Occipital lobe (tissue), 3 donors: ENCODE measurements at places on chromosomes 12 and 14. TPM values are rescaled to one million over a fixed set of nuclear protein-coding genes. Genes with fewer than 3 reads are reported as not detected.

Gene EVL
- 76.1 TPM for total RNA-seq

Gene DACT1
- total RNA-seq: 435 TPM

Gene DERA
- 7.2 TPM for total RNA-seq

Gene VDR
- total RNA-seq: not detected

Gene AVPR1A
- total RNA-seq: 7.6 TPM

Gene RBP5
- not detected for total RNA-seq

Gene KRT1
- 0.16 TPM for total RNA-seq

Gene PZP
- not detected for total RNA-seq

Gene TMEM253
- total RNA-seq: not detected

Gene KCNJ8
- total RNA-seq: 5.9 TPM

Gene BICD1
- 52.1 TPM for total RNA-seq

Gene TBC1D30
- total RNA-seq: 72.2 TPM

Gene DIO3
- not detected for total RNA-seq

Gene CAPZA3
- total RNA-seq: not detected

Gene ADAMTS20
- 0.47 TPM for total RNA-seq
